MCF 10A (cell line): ENCODE measurements at places on chromosomes 4 and X.

GRCh38 chr4:40251366-40251765 is 54.5 kb downstream of the RHOH start:
- peaks cover 37% of the 10 kb centered on the region for H3K4me1 ChIP-seq
- peaks cover 6% of the 10 kb centered on the region for H3K36me3 ChIP-seq
- H3K4me3 ChIP-seq, result no peak overlapping the region

- no peaks in the 10 kb centered on the region for H3K27me3 ChIP-seq
- H3K36me3 ChIP-seq, result no peaks in the 10 kb centered on the region
These were observed 7.5 kb upstream of the SPINK2 start for GRCh38 chr4:56828784-56829535.

GRCh38 chr4:122764821-122765215 is 32.3 kb downstream of the BBS12 start:
- peak overlapping the region; percentile 51 for H3K4me3 ChIP-seq
- H3K4me1 ChIP-seq, result peaks cover 17% of the 10 kb centered on the region
- DNase-seq, result peak; percentile 76
- peaks cover 7% of the 10 kb centered on the region for H3K36me3 ChIP-seq
- H3K27ac ChIP-seq, result peak overlapping the region; percentile 92

DNA sequence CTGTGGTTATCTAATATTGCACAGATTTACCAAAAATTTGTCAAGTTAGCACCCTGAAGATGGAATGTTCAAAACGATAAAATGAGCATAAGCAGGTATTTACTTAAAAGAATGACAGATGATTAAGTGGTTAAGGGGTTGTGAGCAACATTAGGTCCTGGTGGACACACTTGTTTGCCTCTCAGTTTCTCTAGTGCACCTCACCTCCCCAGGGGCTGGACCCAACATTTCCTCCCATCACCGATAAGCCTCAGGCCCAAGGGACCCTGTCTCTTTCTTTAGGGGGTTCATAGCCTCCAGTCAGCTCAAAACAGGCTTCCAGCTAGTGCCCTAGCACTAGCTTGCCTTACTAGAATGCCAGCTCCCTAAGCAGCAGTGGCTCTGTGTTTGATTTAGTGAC is 88.0 kb downstream of the ATP11C start:
- no peak overlapping the region for H3K4me3 ChIP-seq
- H3K4me1 ChIP-seq, result peaks cover 7% of the 10 kb centered on the region
- peaks cover 5% of the 10 kb centered on the region for H3K36me3 ChIP-seq
- H3K27me3 ChIP-seq, result no peaks in the 10 kb centered on the region
- no peak overlapping the region for H3K27ac ChIP-seq

GRCh38 chr4:10115797-10116568 is 616 bp downstream of the WDR1 start:
- H3K4me1 ChIP-seq, result peaks cover 22% of the 10 kb centered on the region
- peak overlapping the region; percentile 90 for H3K4me3 ChIP-seq
- DNase-seq, result peak; percentile 73
- no peaks in the 10 kb centered on the region for H3K27me3 ChIP-seq
- peaks cover 49% of the 10 kb centered on the region for H3K36me3 ChIP-seq

DNA sequence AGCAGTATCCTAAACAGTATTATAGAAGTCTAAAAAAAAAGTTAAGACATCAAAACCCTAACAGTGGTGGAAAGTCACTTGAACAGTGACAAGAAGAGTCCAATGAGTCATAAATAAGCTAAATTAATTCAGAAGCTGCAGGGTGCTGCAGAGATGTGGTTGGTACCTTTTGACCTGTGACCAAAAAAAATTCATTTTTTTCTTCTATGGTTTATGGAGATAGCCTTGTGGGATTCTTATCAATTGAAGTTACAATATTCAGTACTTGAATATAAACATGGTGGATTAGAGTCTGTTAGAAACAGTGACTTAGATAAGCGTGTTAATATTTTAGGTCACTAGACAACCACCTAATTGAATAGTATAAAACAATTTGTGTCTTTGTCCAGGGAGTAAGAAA is 35.4 kb downstream of the CCSER1 start:
- no peaks in the 10 kb centered on the region for H3K36me3 ChIP-seq
- DNase-seq, result no peak
- peaks cover 15% of the 10 kb centered on the region for H3K4me1 ChIP-seq
- no peak overlapping the region for H3K4me3 ChIP-seq

DNA sequence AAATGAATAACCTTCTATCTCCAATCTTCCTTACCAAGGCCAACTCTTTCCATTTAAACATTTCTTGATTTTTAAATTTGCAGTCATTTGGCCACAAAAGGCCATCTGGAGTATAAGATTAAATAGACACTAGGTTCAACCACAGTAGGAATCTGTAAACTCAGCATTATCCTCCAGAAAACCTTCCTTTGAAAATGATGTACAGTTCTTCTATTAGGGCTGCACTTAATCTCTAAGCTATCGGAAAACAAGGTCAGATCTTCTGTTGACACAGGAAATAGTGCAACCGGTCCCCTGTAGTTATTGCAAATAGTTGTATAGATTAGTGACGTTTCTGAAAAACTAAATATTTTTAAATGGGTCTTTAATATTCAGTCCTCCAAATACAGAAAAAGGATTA is 359.0 kb upstream of the ATOH1 start:
- H3K4me3 ChIP-seq, result no peak overlapping the region
- DNase-seq, result no peak
- H3K27me3 ChIP-seq, result no peaks in the 10 kb centered on the region
- H3K27ac ChIP-seq, result no peak overlapping the region

DNA sequence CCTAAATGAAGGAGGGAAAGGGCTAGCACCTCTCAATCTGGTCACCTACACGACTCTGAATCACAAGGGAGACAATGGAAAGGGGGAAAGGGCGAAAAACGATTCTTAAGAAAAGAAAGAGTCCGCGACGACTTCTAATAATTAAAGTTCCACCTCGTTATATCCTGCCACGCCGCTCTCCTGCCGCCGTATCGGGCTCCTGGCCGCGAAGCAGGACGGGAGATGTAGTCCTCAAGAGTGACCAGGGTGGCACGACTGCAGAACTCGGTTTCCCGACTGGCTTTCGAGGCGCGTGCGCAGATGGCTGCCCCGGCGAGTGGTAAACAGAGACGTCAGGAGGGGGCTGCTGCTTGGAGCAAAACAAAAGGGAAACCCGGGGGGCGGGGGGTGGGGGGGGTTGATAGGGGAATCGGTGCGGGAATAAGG is at the start of gene FOXO4:
Gene FOXO4 (plus strand): TSS at position 297 of the 426 bp plus-strand sequence. CDS start 678 bp downstream, outside the sequence.
- peak; percentile 77 for DNase-seq
- H3K27ac ChIP-seq, result peak within 1 kb of the TSS; percentile 84
- peak within 1 kb of the TSS; percentile 82 for H3K4me3 ChIP-seq
- H3K27me3 ChIP-seq, result peaks cover 65% of the 10 kb centered on the region

- peaks cover 19% of the 10 kb centered on the region for H3K36me3 ChIP-seq
- no peak overlapping the region for H3K4me3 ChIP-seq
- H3K4me1 ChIP-seq, result no peaks in the 10 kb centered on the region
- no peak for DNase-seq
These were observed 106.4 kb upstream of the FTHL17 start for GRCh38 chrX:31178064-31178768.

DNA sequence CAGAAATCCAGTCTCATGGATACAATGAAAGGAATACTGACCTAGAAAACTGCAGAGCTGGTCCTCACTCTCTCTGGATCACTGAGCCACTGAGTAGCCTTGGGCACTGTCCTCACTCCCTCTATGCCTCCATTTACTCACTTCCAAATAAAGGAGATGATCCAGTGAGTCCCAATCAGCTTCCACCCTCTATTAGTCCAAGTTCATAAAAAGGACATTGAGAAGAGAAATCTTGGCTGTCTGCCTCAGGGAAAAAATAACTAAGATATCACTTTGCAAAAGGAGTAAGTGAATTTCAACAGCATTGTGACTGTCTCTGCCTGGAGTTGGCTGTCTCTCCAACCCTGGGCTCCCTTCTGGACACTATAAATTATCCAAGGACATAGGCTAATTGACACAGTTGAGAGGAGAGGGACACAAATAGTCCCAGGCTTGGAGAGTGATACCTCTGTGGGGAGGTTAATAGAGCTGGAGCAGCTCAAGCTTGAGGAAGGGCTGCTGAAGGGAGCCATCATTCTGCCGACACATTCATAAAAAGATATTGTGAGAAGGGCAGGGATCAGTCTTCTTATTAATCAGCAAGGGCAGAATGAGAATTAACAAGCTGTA is 572.3 kb downstream of the RAB28 start:
- no peak overlapping the region for H3K27ac ChIP-seq
- H3K4me3 ChIP-seq, result no peak overlapping the region

DNA sequence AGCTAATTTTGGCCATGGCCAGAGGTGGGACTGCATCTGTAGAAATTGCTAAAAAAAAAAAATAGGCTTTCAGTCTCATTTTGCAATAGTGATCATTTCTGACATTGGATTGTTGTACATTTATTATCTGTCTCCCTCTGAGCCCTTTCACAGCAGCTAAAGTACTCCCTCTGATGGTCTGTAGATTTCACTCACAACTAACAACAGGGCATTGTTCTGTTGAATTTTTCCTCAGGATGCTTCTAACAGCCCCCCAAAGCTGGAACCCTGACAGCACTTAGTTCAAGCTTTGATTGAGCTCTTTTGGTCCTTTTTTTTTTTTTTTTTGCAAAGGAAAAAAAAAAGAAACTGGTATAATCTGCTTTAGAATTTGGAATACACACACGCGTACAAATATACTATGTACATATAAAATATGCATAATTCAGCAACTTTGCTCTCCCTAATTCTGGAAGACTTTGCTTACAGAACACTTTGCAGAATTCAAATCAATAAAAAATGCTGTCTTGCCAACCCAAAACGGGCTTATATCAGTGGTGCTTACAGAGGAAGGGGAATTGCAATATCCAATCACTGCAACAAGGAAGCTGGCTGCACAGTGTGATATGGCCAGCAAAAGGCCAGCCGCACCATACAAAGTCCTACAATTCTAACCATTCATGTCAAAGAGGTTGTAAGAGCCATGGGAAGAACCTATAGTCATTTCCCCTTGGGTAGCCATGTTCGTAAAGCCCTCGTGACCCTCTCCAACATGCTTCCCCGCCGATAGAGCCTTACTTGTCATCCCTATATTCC is 406.4 kb downstream of the SMARCA1 start:
- no peak overlapping the region for H3K4me3 ChIP-seq
- H3K36me3 ChIP-seq, result no peaks in the 10 kb centered on the region
- H3K27ac ChIP-seq, result no peak overlapping the region
- H3K4me1 ChIP-seq, result no peaks in the 10 kb centered on the region

DNA sequence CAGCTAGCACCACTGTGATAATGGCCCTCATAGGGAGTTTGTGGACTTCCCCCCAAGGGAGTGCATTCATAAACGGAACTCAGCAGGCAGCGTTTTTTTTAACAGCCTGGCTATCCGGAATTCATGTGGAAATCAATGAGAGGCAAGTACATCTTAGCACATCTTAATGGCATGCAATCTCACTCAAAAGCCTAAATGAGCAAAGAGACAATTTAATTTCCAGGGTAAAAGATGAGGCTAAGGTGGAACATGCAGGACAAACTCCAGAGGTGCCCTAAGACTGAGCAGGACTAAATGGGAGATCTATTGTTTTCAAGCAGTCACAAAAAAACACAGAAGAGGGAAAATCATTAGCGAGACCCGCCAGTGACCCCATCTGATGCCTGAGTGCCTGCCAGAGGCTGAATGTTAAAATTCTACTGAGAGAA is 243.5 kb upstream of the KCNIP4 start:
- no peak for DNase-seq
- peaks cover 9% of the 10 kb centered on the region for H3K4me1 ChIP-seq
- no peak overlapping the region for H3K4me3 ChIP-seq
- no peaks in the 10 kb centered on the region for H3K27me3 ChIP-seq

GRCh38 chr4:104743215-104743653 is 248.5 kb upstream of the CXXC4 start:
- no peaks in the 10 kb centered on the region for H3K27me3 ChIP-seq
- DNase-seq, result no peak
- no peaks in the 10 kb centered on the region for H3K36me3 ChIP-seq

DNA sequence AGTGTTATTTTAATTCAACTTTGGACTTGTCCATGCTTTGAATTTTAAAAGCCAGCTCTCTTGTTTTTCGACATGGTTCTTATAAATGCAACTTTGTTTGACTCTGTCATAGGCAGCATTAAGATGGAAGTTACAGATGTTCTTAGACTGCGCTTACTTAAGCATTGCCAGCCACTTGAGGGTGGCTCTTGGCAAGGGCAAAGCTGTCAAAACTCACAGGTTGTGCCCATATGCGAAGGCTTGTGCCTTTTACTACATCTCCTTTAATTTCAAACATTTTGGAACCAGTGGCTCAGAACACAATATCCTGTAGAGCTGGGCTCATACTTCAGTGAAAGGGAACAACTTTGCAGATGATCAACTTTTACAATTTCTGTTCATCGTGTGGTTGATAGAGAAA is 135.5 kb downstream of the TRAM1L1 start:
- no peaks in the 10 kb centered on the region for H3K36me3 ChIP-seq
- H3K4me1 ChIP-seq, result no peaks in the 10 kb centered on the region
- no peak overlapping the region for H3K27ac ChIP-seq

- peaks cover 12% of the 10 kb centered on the region for H3K4me1 ChIP-seq
- H3K27ac ChIP-seq, result no peak overlapping the region
These were observed 98.2 kb downstream of the FRYL start for GRCh38 chr4:48681856-48682255.

- H3K4me3 ChIP-seq, result peak within 1 kb of the TSS; percentile 95
- DNase-seq, result no peak
- H3K27ac ChIP-seq, result peak within 1 kb of the TSS; percentile 100
- peaks cover 6% of the 10 kb centered on the region for H3K4me1 ChIP-seq
- H3K27me3 ChIP-seq, result peaks cover 53% of the 10 kb centered on the region
These were observed at the start of gene USP11 for GRCh38 chrX:47232803-47233332. TSS of gene USP11 (plus strand) at chrX:47233009. CDS start at chrX:47233044, 35 bp downstream.

GRCh38 chrX:120768254-120768653 is 107.4 kb downstream of the CT47B1 start:
- no peak overlapping the region for H3K4me3 ChIP-seq

- peaks cover 15% of the 10 kb centered on the region for H3K4me1 ChIP-seq
- H3K27me3 ChIP-seq, result peaks cover 58% of the 10 kb centered on the region
- no peaks in the 10 kb centered on the region for H3K36me3 ChIP-seq
- H3K27ac ChIP-seq, result no peak overlapping the region
- no peak overlapping the region for H3K4me3 ChIP-seq
These were observed 57.2 kb upstream of the BEX4 start for GRCh38 chrX:103157496-103158316.

DNA sequence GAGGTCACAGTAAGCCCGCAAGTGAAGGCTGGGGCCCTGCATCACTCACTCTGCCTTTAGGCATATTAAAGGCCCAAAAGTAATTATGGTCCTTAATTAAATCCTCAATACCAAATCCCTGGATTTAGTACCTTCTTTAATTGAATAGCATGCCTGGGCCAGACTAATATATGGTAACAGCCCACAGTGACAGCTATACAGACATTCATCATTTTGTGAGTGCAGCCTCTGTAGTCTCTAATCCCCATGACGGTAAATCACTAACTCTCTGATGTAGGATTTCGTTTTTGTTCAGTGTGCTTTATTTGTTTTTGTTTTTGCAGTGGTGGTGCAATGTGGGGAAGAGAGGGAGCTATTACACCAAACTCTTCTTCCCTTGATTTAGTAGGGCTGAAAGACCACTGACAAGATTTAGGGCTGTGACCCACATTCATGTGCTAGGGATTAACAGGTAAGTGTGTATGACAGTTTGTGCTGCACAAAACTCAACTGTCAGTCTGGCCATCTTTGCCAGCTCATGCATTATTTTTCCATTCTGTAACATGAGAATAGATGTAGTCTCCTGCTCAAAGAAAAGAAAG is 60.6 kb upstream of the SLC39A8 start:
- H3K27me3 ChIP-seq, result no peaks in the 10 kb centered on the region
- no peaks in the 10 kb centered on the region for H3K36me3 ChIP-seq
- H3K4me1 ChIP-seq, result peaks cover 10% of the 10 kb centered on the region
- no peak for DNase-seq

GRCh38 chrX:14398725-14399124 is 130.6 kb upstream of the GLRA2 start:
- peaks cover 8% of the 10 kb centered on the region for H3K4me1 ChIP-seq
- H3K4me3 ChIP-seq, result no peak overlapping the region
- peaks cover 6% of the 10 kb centered on the region for H3K36me3 ChIP-seq
- H3K27me3 ChIP-seq, result no peaks in the 10 kb centered on the region
- peak; percentile 78 for DNase-seq
